ENCODE measurements at places on chromosomes 13 and 19.

DNA sequence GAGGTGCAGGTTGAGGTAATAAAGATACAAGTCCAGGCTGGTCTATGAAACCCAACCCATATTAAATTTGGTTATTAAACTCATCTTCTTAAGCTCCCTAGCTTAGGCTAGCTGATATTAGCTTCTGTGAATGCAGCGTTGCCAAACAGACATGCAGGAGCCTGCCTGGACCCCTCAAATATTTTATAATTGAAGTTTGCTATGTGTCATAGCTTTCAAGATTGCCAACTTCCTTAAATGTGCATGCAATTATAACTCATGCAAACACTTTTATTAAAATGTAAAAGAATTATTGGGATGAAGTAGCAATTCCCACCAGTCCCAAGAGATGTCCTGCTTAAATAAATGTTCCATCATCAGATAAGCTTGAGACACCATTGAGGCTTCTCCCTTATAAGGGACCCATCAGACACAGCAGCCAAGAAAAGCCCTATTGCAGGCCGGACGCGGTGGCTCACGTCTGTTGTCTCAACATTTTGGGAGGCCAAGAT is 51.3 kb downstream of the MBNL2 start:
- DNase-seq, result peak; percentile 87

DNA sequence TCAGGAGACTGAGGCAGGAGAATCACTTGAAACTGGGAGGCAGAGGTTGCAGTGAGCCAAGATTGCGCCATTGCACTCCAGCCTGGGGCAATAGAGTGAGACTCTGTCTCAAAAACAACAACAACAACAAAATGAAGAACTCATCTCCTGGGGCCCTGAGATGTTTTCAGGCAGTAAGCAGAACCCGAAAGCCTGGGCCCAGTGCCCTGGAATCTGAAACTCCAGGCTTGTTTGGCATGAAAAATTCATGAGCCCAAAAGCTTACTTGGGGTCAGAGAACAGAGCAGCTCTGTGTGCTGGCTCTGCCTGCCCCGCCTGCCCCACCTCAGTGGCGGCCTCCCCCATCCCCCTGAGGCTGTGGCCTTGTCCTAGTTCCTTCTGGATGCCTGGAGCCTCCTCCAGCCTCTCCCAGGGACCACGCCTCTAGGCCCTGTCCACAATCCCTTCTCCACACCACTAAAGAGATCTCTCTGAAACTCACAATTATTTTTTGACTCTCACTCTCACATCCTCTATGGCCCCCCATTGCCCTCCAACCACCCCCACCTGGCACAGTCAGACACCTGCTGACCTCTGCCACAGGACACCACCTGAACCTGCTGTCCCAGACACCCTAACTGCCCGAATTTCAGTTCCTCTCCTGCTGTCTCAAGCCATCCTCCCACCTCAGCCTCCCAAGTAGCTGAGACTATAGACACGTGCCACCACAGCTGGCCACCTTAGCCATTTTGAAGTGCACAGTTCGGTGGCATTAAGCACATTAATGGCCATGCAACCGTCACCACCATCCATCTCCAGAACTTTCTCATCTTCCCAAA is 6.9 kb upstream of the AP1M2 start:
- no peak for DNase-seq

DNA sequence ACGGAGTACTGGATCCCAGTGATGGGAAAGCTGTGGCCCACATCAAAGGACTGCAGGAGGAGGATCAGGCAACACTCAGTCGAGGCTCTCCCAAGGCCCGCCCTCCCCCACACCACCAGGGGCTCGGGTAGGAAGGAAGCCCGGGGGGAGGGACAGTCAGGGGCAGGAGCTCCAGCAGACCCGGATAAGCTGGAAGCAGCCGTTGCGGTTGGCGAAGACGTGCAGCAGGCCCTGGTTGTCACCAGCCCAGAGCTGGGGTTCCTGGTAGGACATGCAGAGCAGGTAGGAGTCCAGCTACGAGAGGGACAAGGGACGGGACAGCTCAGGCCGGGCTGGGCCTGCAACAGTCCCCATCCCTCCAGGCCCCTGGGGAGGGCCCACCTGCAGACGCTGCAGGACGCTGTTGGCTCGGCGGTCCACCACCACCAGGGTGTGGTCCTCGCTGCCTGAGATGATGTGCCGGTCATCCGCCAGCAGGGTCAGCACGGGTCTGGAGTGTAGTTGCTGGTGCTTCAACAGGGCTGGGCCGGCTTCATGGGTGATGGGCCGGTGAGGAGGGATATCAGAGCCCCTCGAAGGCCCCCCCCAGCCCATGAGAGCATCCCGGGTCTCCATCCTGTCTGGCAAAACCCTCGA is 1.9 kb downstream of the GNG14 start:
- no peak for DNase-seq

DNA sequence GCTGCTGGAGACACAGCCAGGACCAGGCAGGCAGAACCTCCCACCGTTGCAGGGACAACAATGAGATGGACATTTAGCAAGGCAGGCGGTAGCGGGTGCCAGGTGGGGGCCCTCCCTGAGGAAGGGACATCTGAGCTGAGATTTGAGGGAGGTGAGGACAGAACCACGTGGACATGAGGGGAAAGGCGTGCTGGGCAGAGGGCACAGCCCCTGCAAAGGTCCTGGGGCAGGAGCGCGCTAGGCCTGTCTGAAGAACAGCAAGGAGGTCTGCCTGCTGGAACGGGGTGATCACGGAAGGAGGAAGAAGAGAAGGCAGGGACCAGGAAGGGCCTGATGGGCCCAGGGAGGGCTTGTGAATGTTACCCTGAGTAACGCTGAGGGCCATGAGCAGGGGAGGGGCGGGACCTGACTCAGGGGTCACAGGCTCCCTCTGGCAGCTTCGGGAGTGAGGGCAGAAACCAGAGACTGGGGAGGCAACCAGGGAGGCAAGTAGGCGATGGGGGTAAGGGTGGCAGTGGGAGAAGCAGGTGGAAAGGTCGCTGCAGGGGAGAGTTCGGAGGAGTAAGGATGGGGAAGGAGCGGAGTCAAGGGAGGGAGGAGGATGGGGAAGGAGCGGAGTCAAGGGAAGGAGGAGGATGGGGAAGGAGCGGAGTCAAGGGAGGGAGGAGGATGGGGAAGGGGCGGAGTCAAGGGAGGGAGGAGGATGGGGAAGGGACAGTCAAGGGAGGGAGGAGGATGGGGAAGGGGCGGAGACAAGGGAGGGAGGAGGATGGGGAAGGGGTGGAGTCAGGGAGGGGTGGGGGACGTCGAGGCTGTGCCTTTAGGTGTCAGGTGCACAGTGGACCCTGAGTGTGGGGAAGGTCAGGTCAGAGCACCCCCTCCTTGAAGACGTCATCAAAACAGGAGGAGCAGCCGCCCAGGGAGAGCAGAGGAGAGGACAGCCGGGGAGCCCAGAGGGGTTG is 15.7 kb upstream of the B3GNT3 start:
- peak; percentile 43 for DNase-seq

GRCh38 chr13:74743992-74744391 is 609.8 kb upstream of the KLF12 start:
- no peak for DNase-seq

DNA sequence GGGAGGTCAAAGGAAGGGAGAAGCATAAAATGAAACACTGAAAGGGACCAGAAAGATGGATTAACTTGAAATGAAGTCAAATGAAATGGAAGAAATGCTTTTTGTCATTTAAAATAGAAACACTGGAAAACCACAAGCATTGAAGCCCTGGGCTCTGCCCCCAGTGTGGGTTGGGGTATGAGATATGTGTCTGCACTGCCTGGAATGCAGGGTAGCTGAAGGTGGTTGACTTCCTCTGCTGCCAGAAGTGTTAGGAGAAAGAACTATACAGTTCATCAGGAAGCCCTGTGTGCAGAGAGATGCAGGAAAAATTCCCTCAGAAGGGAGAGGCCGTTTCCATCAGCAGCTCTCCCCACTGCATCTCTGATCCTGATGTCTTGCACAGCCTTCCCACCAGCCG is 69.2 kb downstream of the DHRS12 start:
- peak; percentile 71 for DNase-seq

DNA sequence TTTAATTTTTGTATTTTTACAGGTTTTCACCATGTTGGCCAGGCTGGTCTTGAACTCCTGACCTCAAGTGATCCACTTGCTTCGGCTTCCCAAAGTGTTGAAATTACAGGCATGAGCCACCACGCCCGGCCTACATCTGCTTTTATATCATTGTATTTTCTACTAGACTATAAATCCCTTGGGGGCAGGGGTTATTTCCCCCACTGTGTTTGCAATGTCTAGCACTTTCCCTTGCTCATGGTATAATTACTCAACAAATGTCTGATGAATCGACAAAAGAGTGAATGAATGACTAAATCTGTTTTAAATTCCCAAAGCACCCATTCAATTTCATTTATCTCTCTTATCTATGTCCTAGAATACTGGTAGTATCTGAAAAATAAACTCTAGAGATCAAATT is 244.5 kb upstream of the CSNK1A1L start:
- no peak for DNase-seq

- no peak for DNase-seq
Measured at GRCh38 chr19:36972571-36972970, 56.4 kb downstream of the ZNF568 start.

DNA sequence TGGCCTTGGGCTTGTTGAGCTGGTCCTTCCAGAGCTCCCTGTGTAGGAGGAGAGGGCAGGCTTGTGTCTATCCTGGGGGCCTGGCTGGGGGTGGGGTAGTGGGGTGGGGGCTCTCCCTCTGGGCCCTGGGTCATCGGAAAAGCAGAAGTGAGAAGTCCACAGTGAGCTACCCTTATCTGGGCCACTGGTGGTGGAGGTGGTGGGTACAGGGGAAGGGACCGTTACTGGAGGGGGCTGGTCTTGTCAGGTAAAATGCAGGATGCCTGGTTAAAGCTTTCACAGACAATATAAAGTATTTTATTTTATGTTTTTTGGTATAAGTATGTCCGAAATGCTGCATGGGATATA is 342 bp upstream of the SIGLEC10 start:
- no peak for DNase-seq

DNA sequence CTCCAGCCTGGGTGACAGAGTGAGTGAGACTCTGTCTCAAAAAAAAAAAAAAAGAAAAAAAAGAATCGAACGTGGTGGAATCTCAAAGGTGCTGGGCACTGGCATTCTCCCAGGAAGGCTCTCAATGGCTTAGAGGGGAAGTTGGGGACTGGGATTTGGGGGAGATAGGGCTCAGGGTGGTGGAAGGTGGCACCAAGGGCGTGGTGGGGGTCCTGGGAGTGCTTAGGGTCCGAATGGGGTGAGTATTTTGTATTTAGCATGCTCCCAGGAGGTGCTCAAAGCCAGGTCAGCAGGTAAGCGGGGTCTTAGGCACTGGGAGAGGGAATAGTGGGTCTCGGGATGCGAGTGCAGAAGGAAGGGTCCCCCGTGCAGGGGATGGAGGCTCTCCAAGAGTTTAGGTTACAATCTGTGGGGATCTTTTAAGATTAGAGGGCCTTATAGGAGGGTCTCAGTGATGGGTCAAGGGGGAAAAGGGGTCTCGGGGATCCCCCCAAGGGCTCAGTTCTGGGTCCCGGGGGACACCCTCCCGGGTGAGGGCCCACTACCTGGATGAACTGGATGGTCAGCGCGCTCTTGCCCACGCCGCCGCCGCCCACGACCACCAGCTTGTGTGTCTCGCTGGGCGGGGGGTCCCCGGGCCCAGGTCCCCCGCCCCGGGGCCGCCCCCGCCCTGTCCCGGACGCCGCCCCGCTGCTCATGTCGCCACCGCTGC is 386 bp downstream of the RRAS start:
- no peak for DNase-seq

DNA sequence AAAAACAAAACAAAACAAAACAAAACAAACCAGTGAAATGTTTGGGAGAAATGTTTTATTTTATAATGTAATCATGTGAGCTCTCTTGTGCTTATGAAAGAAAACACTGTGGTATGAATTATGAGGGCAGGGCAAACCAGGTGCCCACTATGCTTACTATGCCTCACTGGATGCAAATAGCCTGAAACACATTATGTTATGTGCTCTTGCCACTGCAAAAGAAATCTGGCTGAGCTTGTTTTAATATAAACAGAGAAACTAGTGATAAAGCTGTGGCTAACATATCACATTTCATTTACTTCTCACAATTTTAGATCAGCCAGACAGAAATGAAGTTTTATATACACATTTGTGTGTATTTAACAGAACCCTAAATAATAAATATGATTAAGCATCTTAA is 8.7 kb upstream of the NBEA start:
- DNase-seq, result no peak

- no peak for DNase-seq
Measured at GRCh38 chr19:7461841-7462629, 26.8 kb downstream of the PEX11G start.

- DNase-seq, result peak; percentile 18
Measured at GRCh38 chr13:101567841-101568240, 115.4 kb downstream of the ITGBL1 start.

GRCh38 chr19:8132858-8133458 is 16.4 kb downstream of the FBN3 start:
- no peak for DNase-seq

DNA sequence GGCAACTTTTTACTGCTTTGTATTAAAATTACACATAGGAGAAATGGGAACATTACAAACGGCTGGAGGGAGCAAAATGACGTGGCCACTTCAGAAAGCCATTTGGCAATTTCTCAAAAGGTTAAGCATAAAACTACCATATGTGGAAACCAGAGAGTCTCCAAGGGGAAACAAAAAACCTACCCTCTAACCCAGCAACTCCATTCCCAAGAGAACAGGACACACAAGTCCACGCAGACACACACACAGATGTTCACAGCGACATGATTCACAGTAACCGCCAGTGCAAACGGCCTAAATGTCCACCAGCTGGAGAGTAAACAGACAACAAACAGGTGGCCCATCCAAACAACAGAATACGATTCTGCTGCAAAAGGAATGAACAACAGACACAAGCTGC is 37.2 kb downstream of the STK24 start:
- DNase-seq, result peak; percentile 28

- peak; percentile 41 for DNase-seq
Measured at GRCh38 chr13:76820759-76821158, 65.4 kb downstream of the KCTD12 start.

DNA sequence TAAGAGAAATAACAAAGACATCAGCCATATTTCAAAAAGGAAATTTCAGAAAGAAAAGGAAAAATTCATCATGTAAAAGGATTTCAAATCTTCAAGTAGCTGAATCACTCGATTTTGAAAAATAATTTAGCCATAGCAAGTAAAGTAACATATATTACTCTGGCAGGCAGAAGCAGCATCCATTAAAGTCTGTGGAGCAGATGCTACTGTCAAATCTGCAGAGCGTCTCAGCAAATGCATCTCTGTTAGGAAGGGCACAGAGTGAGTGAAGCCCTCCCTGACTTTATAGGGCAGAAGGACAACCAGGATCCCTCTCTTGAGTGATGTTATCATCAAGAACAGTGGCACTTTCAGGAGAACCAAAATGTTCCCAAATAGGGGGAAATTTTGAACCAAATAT is 445.5 kb downstream of the EFNB2 start:
- DNase-seq, result no peak

All from fibroblast of skin of scalp (primary cell).